Stimulated activated CD4-positive, alpha-beta T cell treated with anti-CD3 and anti-CD28 coated beads, Interleukin-1b, Interleukin-23, amount 100 ng/mL, for 1 hour (primary cell): ENCODE measurements at places on chromosomes 12 and 14.

GRCh38 chr12:28936711-28937110 lies 212.4 kb upstream of the FAR2 start:
- no peak for DNase-seq

GRCh38 chr12:54002915-54003389 lies 3.0 kb downstream of the HOXC9 start:
- DNase-seq: no peak

DNA sequence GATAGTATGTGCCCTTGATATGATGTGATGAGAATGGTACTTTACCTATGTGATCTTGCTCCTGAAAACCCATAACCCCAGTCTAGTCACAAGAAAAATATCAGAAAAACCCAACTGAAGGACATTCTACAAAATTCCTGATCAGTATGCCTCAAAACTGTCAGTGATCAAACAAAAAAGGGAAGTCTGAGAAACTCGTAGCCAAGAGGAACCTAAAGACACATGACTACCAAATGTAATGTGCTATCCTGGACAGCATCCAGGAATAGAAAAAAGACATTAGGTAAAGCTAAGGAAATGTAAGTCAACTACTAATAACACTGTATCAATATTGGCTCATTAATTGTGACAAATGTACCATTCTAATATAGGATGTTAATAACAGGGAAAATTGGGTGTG lies 4.1 kb upstream of the WIF1 start:
- no peak for DNase-seq

GRCh38 chr12:1504304-1504894 lies 90.0 kb downstream of the FBXL14 start:
- DNase-seq: no peak

GRCh38 chr12:68772714-68773113 lies 26.7 kb downstream of the SLC35E3 start:
- no peak for DNase-seq

- no peak for DNase-seq
Measured at GRCh38 chr14:61416591-61416990, 95.2 kb downstream of the PRKCH start.

GRCh38 chr12:17192721-17193120 lies 586.8 kb upstream of the LMO3 start:
- no peak for DNase-seq

DNA sequence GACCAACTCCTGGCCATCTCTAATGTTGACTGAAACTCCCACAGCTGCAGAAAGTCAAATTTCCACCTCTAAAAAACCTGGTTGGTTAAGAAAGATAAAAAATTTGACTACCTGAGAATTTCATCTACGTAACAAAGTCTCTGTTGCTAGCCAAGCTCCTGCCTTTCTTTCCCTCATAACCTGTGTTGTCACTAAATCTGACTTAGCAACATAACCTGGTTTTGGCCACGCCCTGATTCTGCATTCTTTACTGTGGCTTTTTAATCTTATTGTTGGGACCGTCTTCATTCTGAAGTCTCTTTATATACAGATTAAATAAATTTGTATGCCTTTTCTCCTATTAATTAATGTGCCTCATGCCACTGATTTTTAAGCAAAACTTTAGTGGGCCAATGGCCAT lies 16.1 kb upstream of the CD69 start:
- DNase-seq: no peak

GRCh38 chr14:90644882-90645281 lies 171.3 kb downstream of the TTC7B start:
- DNase-seq: no peak

DNA sequence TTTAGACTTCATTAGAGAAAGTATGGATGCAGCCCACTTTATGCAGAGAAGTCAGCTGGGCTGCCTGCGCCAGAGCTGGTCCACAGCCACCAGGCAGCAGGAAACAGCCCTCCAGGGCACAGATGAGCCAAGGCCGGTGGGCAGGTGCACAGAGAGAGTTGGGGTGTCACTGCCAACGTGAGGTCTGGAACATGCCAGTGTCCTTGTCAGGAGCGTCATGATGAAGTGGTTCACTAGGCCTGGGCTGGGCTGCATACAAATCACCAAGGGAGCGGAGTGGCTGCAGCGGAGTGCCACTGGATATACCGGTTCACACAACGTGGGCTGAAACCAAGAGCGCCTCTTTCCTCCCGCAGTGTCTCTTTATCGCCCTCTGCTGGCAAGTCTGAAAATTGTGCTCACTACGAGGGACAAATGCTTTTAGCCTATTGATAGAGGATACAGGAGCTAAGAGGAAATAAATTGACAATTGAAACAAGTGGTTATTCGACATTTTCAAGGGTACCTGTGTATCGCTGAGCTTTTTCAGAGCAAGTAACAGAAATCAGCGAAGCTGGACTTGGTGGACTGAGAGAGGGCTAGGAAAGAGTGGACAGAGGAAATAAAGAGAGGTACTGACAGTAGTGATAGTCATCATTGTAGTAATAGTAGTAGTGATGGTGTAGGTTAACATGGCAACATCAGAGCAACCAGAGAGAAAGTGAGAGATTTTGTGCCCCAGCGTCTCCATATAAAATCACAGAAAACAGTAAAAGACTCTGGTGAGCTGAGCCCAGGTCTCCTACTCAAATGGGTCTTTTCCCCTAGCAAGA lies 52.0 kb upstream of the ITPR2 start:
- peak; percentile 69 for DNase-seq

DNA sequence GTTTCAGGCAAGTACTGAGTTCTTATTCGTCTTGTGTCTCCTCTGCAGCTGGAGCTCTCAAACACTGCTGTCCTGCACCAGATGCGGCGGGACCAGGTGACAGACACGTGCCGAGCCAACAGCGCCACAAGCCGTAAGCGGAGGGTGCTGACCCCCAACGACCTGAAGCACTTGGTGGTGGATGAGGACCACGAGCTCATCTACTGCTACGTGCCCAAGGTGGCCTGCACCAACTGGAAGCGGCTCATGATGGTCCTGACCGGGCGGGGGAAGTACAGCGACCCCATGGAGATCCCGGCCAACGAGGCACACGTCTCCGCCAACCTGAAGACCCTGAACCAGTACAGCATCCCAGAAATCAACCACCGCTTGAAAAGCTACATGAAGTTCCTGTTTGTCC lies 201.2 kb downstream of the SLC41A2 start:
- no peak for DNase-seq

DNA sequence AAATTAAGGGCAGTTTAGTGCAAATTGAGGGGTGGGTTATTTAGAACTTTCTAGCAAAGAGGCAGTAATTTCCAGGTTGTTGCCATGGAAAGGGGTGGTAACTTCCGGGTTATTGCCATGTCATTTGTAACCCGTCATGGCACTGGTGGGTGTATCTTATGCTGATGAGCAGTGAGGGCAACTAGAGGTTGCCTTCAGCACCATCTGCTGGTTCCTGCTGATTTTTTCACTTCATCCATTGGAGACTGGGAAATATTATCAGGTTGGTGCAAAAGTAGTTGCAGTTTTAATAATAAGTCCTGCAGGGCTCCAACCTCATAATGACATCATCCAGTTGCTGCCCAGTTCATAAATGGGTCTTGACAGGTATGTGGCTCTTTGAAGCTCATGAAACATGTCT lies 24.4 kb upstream of the SERPINA4 start:
- DNase-seq: no peak

GRCh38 chr12:93772003-93772700 lies 95.0 kb downstream of the CRADD start:
- DNase-seq: no peak

DNA sequence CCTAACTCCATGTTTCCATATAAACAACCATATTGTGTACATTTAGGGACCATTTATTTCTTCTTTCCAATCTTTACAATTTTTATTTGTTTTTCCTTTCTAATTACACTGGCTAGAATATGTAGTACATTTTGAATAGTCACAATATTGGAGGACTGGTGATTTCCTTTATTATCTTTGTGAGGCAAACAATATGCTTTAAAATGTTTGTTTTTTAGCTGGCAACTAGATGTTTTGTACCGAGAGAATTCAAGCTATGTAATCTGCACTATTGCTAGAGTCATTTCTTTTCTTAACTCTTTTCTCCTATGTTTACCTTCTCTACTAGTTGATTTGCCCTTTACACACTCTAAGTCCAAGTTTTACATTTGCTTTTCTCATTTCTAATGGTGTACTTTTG lies 13.3 kb upstream of the NTN4 start:
- DNase-seq: no peak

DNA sequence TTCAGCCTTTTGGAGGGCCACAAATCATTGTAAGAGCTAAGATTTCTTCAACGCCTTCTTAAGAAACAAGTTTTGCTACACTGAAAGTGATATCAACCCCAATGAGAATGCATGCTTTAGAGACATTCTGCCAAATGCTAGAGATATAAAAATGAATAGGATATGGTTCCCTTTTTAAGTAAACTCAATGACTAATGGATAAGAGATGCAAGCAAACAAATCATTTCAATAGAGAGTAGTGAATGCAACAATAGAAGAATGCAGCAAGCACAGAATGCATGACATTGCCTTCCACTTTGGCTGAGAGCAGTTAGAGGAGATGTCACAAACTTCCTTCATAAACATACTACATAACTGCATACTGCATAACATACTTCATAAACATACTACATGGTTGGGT lies 116.4 kb downstream of the PDZRN4 start:
- DNase-seq: no peak

GRCh38 chr12:32197421-32197820 lies 90.8 kb downstream of the BICD1 start:
- no peak for DNase-seq
